ENCODE measurements at places on chromosomes 3 and 15.

GRCh38 chr3:195820186-195820585 is 8.5 kb upstream of the MUC4 start:
- DNase-seq = no peak

- no peak for DNase-seq
These were observed 120.0 kb downstream of the TMCO5A start for GRCh38 chr15:38054488-38054887.

- DNase-seq = no peak
These were observed 33.1 kb downstream of the CRTAP start for GRCh38 chr3:33146791-33147445.

DNA sequence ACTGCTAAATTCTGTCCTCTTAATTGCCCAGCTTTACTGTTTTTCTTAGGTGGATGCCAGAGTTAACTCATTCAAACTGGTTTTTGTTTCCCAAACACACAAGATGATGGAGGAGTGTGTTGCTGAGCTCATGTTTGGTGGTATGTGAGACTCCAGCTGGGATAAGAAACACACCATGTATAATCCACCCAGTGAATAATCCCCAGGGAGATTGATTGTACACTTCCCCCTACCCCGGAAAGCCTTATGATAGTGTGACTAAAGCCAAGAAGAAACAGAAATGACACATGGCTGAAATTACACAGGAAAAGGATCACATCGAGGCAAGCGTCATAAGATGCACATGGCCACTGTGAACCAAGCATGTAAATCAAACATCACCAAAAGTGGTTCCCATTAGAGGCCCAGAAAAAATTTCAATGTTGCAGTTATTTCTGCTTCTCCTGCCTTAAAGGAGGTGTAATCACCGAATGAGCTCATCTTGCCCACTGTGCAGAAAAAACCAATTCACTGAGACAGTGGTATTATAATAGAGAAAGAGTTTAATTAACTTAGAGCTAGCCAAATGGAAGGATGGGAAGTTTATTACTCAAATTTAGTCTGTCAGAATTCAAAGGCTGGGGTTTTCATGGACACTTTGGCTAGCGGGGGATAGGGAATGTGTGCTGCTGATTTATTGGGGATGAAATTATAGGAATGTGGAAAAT is 56.7 kb upstream of the MAGI1 start:
- DNase-seq = no peak

DNA sequence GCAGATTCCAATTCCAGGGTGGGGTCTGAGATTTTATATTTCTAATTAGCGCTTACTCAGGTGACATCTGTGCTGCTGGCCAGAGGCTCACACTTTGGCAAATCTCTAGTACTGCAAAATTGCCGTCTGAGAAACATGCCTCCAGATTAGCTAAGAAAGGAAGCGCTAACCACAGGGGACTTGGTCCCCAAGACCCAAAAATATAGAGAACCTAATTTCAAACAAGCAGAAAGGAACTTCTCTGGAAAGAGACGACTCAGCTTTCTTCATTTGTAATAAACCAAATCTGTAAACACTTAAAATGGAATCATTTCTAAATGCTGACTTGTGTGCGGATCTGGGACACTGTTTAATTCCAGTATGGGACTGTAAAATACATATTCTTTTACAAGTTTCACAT is 55.7 kb downstream of the B3GNT5 start:
- DNase-seq = no peak

DNA sequence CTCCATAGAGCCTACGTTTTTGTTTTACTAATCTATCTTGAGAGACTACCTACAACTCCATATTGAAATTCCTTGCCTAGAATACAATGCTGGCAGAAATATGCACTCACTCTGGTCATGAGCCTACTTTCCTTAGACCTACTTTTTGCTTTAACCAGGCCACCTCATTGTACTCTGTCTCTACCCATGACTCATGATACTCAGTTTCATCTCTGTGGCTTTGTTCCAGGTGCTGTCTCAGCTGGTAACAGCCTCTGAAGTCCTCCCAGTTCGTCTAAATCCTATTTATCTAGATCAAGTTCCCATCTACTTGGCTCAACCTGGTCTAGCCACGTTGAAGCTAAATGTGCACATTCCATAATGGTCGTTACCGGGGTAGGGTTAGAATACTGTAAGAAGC is 536.4 kb downstream of the RSL24D1 start:
- DNase-seq = no peak

GRCh38 chr3:150300852-150301517 is 107.1 kb upstream of the TSC22D2 start:
- DNase-seq = no peak

DNA sequence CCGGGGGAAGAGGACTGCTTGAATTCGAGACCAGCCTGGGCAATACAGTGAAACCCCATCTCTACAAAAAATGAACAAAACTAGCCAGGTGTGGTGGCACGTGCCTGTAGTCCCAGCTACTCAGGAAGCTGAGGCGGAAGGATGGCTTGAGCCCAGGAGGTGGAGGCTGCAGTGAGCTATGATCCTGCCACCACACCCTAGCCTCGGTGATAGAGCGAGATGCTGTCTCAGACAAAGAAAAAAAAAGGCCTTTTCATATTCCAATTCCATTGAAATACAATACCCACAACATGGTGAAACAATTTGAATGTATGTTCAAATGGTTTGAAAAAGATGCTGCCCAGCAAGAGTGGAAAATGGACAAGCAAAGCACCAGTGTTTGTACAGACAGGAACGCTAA is 61.8 kb upstream of the ZNF148 start:
- no peak for DNase-seq

- no peak for DNase-seq
These were observed 18.2 kb downstream of the CCR4 start for GRCh38 chr3:32969656-32970055.

GRCh38 chr3:184761075-184761841 is 49.4 kb upstream of the MAGEF1 start:
- DNase-seq = no peak

- no peak for DNase-seq
These were observed 11.8 kb downstream of the CPN2 start for GRCh38 chr3:194339356-194339755.

- no peak for DNase-seq
These were observed 39.9 kb upstream of the ARL14 start for GRCh38 chr3:160637086-160637485.

DNA sequence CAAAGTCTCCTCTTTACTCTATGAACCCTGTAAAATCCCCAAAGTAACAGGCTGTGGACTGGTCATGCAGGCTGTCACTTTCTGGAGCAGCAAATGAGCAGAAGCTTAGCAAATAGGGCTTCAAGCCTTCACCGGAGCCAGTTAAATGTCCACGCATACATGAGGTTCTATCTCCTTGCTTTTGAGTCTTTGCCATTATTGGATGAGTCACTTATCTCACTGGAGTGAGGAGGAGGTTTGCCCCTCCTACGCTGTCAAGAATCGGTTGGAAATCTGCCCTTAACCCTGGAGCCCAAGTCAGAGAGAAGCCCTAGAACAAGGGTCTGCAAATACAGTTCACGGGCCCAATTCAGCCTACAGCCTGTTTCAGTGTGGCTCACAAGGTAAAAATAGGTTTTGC is 126.1 kb upstream of the CTNNB1 start:
- no peak for DNase-seq

DNA sequence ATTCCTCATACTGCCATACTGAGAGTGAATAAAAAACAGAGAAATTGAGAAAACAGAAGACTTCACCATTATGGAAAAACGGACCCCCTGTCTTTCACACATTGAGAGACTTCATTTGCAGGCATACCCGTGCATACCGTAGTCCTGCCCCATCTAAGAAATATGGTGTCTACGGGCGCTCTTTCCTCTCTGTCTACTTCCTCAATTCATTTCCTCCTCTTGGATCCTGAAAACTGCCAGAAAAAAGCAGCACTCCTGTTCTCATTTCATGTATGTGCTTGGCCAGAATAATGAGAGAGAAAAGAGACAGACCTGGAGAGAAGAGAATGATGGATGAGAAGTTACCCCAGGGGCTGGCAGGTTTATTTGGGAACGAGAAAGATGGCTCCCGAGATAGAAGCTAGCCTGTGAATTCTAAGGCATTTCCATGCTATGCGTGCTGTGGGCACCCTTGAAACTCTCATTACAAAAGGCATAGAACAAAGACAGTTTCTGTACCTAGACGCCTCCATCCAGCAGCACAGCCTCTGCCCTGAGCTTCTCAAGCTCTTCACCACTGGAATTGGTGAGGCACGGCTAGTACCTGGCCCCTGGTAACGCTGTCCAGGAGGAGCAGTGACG is 62.5 kb upstream of the EPHB3 start:
- no peak for DNase-seq

DNA sequence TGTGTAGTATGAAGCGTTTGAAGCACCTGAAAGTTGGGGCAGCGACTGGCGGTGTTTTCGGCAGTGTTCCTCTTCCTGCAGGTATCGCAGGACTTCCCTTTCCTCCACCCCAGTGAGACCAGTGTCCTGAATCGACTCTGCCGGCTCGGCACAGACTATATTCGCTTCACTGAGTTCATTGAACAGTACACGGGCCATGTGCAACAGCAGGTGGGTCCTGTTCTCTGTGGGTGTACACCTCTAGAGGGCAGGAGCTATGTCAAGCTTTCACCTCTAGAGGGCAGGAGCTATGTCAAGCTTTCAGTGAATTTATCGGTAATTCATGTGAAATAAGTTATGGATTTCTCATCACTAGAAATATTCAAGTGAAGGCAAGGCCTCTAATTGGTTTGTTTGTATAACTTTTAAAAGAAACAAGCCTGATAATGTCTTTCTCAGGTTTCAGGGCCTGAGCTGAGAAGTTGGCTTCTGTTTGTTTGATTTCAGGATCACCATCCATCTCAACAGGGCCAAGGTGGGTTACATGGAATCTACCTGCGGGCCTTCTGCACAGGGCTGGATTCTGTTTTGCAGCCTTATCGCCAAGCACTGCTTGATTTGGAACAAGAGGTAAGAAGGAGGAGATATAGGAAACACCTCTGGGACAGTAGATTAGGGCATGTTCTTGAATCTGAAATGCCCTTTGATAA is 5.3 kb downstream of the TUBGCP4 start:
- peak; percentile 68 for DNase-seq

DNA sequence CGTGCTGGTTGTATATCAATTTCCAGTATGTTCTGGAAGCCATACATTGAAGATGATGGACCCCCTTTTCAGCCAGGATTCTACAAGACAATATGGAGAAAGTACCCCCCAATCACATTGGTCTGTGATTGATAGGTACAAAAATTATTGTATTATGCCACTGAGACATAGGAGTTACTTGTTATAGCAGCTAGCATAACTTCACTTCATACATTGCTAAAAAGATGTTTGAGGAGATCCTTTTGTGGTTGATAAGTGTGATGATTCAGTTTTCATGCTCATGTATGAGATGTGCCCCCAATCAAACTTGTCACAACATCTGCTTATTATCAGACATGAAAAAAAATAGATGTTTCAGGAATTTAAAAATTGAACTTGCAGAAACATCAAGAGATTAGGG is 66.0 kb downstream of the GPD1L start:
- DNase-seq = no peak

DNA sequence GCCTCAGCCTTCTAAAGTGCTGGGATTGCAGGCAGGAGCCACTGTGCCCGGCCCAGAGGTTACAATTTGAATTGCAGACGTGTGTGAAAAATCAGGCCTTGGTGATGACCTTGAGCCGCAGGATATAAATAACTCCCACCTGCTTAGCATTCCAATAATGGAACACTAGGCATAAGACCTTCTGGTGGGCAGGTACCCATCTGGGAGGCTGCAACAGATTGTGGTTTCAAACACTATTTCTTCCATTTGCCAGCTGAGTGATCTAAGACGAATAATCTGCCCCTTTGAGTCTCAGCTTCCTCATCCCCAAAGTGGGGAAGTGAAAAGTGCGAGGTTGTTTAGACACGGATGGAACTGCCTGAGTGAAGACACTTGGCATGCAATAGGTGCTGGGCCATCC is 47.7 kb upstream of the HERC1 start:
- no peak for DNase-seq

DNA sequence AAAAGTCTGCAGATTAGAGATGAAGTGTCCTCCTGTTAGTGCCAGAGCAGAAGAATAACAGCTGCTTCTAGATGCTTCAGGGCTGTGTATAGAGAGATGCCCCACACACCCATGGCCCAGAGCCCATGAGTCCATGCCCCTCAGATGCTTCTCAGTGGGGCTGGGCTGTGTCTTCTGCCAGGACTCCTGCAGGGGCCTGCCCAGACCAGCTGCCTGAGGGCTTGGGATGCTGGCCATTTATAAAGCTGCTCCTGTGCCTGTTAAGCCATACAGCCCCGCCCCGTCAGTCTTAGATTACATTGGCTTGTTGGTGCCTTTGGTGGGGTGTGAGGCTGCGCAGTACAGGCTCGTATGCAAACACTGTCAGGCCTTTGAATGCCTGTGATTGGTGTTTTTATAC is 318.0 kb upstream of the CTDSPL start:
- no peak for DNase-seq

DNA sequence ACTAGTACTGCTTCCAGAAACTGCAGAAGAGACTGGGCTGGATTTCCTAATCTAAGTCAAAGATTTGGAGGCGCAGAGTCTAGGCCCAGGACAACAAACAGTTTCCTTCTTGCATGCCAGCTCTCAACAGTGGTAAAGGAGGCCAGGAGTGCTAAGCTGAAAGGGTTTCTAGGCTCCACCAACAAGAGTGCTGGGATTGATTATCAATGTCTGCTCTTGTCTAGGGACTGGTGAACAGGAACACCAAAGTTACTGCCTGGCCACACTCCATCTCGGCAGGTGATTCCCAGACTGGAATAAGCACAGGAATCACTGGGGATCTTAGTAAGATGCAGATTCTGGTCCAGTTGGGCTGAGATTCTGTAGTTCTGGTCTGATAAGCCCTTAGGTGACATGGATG is 22.8 kb upstream of the FGD5 start:
- DNase-seq = no peak

- no peak for DNase-seq
These were observed 3.3 kb downstream of the RGMA start for GRCh38 chr15:93085692-93086091.
